ENCODE measurements at places on chromosomes 2 and 18.

DNA sequence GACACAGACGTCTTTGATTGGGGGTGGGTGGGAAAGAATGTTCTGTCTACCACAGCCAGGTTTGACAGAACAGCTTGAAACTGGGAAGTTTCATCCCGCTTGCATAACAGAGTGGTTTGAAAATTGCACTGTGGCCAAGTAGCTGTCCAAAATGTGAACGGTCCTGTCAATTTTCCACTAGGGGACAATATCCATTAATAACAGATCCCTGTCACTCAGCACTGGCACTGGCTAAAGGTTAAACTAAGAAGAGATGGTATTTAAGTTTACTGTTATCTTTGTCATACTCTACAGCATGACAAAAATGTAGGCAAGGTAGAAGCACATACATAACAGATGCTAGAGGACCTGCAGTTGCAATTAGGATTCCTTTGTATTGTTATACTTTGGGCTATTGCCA lies 55.6 kb upstream of the ACMSD start:
- DNase-seq: no peak

DNA sequence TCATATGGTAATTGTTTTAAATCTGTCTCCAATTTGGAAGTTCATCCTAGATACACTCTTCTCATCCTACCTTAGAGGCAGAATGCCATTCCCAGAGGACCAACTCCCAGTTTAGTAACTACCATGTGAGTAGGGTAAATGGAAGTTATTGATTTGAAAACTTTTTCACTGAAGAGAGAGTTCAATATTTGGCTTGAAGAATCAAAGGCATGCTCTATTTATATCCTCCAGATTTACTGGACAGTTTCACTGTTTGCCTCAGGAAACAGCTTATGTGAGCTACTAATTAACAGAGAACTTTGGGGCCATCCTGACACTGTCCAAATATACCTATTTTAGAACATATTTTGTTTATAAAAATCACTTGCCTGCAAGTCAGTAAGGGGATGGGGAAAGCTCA lies 607.2 kb upstream of the GYPC start:
- DNase-seq: no peak

GRCh38 chr2:95320986-95321767 lies 24.0 kb downstream of the KCNIP3 start:
- DNase-seq: no peak

- no peak for DNase-seq
These were observed 221.5 kb downstream of the DOK6 start for GRCh38 chr18:69622184-69622583.

- DNase-seq: no peak
These were observed 467.7 kb upstream of the CELF4 start for GRCh38 chr18:38033282-38033681.

DNA sequence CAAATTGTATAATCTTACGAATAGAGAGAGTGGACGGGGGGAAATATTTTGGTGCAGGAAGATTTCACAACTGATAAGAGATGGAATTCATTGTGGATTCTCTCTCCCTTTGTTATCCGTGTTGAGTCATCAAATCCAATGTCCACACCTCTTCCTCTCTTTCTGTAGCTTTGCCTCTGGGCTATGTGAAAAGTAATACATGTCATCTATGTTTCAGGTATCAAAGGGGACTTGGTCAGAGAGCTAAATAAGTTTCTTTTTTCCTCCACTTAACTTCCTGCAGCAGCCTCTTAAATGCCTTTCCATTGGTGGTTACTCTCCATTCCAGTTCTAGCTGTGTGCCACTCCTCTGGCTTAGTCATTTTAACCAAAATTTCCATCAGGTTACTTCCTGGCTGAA lies 169.3 kb upstream of the NXPH2 start:
- no peak for DNase-seq

GRCh38 chr2:120238728-120239487 lies 13.7 kb upstream of the RALB start:
- no peak for DNase-seq

GRCh38 chr2:152475982-152476381 lies 141.0 kb downstream of the FMNL2 start:
- no peak for DNase-seq

DNA sequence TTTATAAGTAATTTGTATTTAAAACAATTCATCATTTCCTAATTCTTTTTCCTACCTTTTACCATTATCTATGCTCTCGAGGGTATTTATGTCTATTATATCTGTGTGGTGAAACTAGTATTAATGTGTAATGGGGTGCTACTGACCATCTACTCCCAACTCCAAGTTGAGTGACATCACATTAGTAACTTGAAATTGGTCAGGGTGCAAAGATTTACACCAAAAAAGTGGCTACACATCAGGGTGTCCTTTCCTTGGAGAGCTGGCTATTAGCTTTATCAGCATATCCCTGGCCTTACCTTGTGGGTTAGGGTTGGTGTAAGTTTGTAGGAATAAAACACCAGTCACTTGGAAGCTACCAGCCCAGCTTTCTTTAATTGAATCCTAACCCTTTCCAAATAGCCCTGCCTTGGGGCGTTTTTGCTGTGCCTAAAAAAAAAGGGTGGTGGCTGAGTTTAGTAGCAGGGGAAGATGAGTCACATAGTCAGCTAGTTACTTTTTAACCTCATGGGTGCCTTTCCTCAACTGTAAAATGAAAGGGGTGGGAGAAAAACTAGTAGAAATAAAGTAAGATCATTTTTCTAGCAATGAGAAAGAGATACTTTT lies 14.0 kb downstream of the ANXA4 start:
- no peak for DNase-seq

GRCh38 chr2:240164586-240164985 lies 24.1 kb upstream of the OTOS start:
- no peak for DNase-seq

- DNase-seq: no peak
These were observed 35.8 kb upstream of the ARHGAP25 start for GRCh38 chr2:68698567-68699377.

GRCh38 chr18:12423820-12424219 lies 16.1 kb downstream of the PRELID3A start:
- DNase-seq: no peak

DNA sequence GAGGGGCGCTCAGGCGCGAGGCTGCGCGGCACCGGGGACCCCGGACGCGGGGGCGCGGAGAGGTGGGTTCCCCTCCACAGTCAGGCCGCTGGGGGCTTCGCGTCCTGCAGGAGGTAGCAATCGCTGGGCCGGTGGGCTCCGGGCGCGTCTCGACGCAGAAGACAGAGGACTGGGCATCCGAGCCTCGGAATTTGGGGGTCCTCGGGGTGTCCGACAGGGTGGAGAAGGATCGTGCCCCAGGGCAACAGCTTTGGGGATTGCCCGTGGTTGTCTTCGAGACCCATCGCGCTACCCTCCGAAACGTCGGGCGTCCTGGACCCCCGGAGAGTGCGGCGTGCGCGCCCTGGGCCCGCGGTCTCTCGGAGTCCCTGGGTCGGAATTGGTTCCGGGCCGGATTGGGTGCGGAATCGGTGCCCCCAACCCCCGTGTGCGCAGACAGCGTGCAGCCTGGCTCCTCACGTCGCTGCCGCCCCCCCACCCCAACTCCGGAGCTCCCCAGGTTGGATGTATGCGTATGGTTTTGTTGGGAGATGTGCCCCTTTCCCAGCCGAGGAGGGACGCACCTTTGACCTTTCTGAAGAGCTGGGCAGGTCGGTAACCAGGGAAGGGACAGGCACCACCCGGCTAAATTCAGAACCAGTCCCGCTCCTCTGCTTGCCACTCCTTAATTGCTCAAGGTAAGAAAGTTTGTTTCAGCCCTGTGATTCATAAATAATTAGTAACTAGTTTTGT lies 750 bp downstream of the NPAS2 start:
- no peak for DNase-seq

DNA sequence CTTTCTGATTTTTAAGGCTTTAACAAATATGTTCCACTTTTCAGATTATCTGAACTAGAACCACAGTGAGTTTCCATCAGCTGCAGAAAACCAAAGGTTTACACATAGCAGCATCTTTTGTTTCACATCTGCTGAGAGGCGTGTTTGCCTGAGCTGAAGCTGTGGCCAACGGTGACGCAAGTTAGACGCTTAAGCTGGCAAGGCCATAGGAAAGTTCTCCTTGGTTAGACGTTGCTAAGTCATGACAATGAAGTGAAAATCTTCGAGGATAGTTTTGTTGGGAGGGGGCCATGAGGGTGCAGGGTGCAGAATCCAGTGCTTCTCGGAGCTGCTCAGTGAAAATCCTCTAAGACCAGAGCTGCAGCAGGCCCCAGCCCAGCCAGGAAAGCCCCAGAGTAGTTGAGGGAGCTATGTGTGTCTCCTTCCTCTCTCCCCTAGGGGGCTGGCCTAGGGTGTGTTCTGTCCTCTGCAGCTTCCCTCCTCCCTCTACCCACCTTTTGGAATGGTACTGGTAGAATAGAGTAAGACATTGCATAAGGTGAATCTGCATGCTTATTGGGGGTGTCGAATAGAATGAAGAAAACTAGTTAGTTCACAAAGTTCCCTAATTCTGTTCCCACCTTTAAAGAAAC lies 105.4 kb downstream of the FHOD3 start:
- DNase-seq: no peak

DNA sequence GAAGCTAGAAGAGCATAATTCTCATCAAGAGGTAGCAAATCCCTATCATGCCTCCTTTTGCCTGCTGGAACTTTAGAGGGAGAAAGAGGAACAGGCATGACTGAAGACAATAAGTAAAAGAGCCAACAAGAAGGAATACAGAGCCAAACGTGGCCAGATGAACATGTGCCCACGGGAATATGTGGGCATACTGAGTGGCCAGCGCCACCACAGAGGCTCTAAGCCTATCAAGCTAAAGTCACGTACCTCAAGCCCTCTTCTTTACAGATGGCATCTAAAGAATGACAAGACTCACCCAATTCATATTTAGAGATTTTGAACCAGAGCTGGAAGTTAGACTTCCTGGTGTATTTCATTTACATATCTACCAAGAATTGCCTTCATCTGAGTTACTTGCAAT lies 59.9 kb upstream of the ITGA4 start:
- no peak for DNase-seq

DNA sequence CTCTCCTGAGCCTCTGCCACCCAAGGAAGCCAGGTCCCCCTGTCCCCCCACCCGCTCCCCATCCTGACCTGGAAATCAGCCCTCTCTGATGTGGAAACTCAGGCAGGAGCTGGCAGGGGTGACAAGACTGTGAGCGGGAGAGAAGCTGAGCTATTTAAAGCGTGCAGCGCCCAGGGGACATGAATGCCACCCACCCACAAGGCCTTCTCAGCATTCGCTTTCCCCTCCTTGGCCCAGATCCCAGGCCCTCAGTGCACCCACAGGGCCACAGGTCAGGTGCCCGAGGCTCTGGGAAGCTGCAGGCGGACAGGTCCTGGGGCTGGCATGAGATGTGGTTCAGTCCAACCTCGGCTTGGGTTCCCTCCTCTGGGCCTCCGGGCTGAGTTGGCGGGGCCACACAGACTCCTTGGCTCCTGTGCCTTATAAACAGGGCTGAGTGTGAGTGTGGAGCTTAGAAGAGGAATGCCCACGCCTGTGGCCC lies 168.3 kb downstream of the SMAD7 start:
- no peak for DNase-seq

DNA sequence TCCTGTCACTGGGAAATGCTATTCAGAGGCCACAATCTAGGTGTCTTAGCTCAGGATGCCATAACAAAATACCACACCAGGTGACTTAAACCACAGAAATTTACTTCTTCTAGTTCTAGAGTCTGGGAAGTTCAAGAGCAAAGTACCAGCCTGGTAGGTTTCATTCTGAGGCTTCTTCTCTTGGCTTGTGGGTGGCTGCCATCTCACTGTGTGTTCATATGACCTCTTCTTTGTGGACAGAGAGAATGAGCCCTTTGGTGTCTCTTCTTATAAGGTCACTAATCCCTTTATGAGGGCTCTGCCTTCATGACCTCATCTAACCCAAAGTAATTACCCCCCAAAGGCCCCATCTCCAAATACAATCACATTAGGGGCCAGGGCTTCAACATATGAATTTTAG lies 57.3 kb downstream of the RHOB start:
- DNase-seq: no peak

DNA sequence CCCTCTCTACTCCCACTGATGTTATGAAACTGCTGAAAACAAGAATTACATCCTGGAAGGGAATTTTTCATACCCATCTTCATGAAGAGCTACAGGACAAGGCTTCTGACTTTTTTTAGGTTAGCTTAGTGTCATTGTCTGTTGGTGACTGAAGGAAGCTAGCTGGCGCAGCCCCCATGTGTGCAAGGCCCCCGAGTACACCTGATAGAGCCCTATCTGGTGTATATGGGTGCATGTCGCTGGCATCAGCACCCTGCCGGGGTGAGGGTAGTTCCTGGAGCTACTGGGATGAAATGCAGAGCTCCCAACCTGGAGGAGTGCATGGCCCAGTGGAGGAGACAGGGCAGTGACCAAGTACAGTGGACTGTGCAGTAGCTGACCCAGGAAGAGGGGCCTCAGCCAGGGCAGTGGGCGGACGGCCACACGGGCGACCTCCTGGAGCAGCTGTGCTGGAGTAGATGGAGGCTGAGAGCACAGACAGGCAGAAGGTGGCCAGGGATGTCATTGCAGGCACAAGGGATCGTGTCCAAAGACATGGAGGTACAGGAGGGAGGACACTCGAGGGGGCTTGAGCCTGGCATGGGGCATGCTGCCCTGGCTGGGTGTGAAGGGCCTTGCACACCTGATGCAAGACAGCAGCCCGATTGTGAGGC lies 12.1 kb downstream of the IMPA2 start:
- DNase-seq: no peak

- DNase-seq: no peak
These were observed 69.8 kb downstream of the TNS1 start for GRCh38 chr2:217932803-217933616.

GRCh38 chr2:47087051-47087450 lies 68.1 kb downstream of the STPG4 start:
- DNase-seq: no peak

GRCh38 chr18:79366177-79367094 lies 29.3 kb upstream of the NFATC1 start:
- DNase-seq: no peak

- no peak for DNase-seq
These were observed 147.9 kb upstream of the ID2 start for GRCh38 chr2:8533923-8534322.

- no peak for DNase-seq
These were observed 43.4 kb downstream of the DSC3 start for GRCh38 chr18:30999186-30999585.

GRCh38 chr2:235468978-235469655 lies 24.7 kb upstream of the AGAP1 start:
- DNase-seq: no peak

DNA sequence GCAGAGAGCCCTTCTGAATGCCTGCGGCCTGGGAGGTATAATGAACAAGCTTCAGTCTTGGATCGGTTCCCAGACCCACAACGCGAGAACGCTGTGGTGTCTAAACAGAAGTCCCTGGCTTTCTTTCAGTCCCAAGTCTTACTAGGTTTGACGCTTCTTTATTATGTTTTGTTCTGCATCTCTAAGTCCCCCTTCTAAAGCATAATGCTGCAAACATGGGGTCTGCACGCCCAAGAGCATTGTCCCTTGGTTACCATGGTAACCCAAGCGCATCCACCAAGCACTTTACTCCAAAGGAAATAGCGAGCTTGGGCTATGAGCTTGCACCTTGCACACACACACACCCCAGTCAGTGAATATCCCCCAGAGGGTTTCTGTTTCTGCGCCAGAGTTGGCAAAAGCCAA lies 193.7 kb downstream of the INO80D start:
- no peak for DNase-seq
